ENCODE measurements at places on chromosomes 12 and 14. TPM values are rescaled to one million over a fixed set of nuclear protein-coding genes. Genes with fewer than 3 reads are reported as not detected.

PTPRO gene
- 1.2 TPM for total RNA-seq

SYCP3 gene
- total RNA-seq = 0.08 TPM

CLEC6A gene
- total RNA-seq = not detected

GPD1 gene
- total RNA-seq = 0.47 TPM

RNASE7 gene
- total RNA-seq = not detected

KRT75 gene
- not detected for total RNA-seq

DHRS2 gene
- total RNA-seq = 0.08 TPM

PLEKHG7 gene
- total RNA-seq = not detected

CDH24 gene
- total RNA-seq = 4.9 TPM

RTL1 gene
- total RNA-seq = not detected

RPS6KA5 gene
- total RNA-seq = 0.59 TPM

ESPL1 gene
- 1.2 TPM for total RNA-seq

DNAJC22 gene
- under 0.01 TPM for total RNA-seq

INHBC gene
- total RNA-seq = not detected

TAC3 gene
- not detected for total RNA-seq

FGD4 gene
- 6.4 TPM for total RNA-seq

KLHDC1 gene
- 2.9 TPM for total RNA-seq

FOXG1 gene
- not detected for total RNA-seq

Data from smooth muscle cell of the coronary artery (primary cell).